ENCODE measurements at places on chromosomes 6 and 20.
A peak's percentile ranks its signal among the peaks of the same experiment; 100 is the strongest.

- peak; percentile 58 for DNase-seq
Observed at GRCh38 chr20:48921883-48922820, 641 bp downstream of the ARFGEF2 start.

- DNase-seq = no peak
Observed at GRCh38 chr6:122404444-122404843, 5.0 kb downstream of the HSF2 start.

DNA sequence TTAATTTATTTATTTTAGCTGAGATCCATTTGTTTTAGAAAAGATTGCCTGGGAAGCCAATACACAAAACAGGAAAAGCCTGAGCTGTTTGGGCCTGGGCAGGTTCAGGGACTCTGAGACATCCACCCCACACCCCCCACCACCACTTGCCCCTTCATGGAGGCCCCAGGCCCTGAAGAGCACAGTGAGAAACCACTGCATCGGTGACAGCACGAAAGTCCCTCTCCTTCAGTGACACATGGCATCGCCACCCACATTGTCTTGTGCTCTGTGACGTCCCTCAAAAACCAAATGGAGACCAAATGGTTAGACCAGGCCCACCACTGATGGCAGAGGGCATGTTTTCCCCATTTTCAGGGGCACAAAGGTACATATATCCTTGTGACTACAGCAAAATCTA lies 106.4 kb downstream of the SYNDIG1 start:
- DNase-seq = no peak

GRCh38 chr6:47237196-47237595 lies 72.5 kb downstream of the TNFRSF21 start:
- DNase-seq = no peak

- peak; percentile 42 for DNase-seq
Observed at GRCh38 chr6:29850011-29850553, 22.5 kb downstream of the HLA-G start.

DNA sequence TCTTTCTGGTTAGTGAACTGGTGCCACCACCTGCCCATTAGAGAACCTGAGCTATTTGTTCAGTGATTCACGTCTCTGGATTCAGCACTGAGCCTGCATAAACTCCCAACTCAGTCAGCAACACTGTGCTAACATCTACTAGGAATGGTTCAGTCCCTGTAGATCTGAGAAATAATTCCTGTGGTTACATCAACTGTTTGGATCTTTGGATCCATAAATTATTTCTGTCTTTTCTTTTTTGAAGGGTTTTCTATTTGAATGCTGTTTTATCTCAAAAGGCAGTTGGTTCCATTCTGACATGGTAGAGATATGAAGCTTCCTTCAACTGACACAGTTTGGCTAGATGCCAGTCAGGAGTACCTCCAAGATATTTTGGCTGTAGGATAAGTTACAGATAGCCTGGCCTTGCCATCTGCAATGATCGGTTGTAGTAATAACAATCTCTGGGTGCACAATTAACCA lies 125.9 kb downstream of the TRMT11 start:
- DNase-seq = no peak

DNA sequence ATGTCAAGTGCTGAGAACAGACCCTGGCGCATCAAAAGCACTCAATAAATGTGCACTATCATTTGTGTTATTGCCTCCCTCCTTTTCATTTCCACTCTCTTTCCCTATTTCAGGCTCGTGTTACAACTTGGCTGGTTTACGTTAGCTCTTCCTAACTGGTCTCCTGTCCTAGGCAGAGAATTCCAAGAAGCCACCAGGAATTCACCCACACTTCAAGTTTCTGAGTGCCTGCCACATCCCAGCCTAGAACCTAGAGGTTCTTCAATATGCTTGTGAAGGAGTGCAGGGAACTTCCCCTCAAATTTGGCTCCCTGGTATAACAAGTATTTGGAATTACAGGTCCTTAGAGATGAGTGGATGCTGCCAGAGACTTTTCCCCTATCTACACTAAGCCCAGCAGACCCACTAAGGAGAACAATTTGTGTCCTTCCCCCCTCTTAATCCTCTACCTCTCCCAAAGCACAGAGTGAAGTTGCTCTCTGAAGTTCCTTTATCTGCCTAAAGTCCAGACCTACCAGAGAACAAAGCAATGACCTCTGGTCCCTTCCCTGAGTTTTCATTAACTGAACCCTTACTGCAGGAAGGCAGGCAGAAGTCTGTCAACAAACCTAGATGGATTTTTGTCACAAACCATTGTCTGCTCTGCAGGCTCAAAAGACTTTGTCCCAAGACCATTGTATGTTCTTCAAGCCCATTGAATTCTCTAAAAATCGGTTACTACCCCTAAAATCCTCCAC lies 201.6 kb upstream of the JARID2 start:
- no peak for DNase-seq

DNA sequence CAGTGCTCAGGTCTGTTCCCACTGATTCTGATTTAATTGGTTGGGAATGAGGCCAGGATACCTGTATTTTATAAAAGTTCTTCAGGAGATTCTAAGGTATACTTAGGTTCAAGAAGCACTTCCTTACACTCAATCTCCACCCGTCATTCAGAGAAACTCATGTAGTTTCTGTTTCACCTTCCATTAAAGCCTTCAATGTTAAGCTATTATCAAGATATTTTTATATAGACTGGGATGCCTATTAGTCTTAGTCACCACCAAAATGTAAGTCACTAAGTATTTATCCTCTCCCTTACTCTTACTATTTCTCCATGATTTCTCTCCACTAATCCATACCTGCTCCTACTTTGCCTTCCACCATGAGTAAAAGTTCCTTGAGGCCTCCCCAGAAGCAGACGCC lies 38.1 kb upstream of the GCLC start:
- no peak for DNase-seq

- no peak for DNase-seq
Observed at GRCh38 chr6:83313882-83314281, 117.0 kb downstream of the ME1 start.

Data from pancreas (tissue), 10 donors.